Bladder microvascular endothelial cell (primary cell): ENCODE measurements at places on chromosomes 16 and 17. TPM values are rescaled to one million over a fixed set of nuclear protein-coding genes. Genes with fewer than 3 reads are reported as not detected.

SALL1 gene
- not detected in 2 replicates for total RNA-seq

CES5A gene
- total RNA-seq: not detected in 2 replicates

UNC45B gene
- total RNA-seq: under 0.01 TPM in 1 of 2 replicates, not detected in the other

NPTX1 gene
- 0.16 and 1.2 TPM in 2 replicates for total RNA-seq

KRT34 gene
- total RNA-seq: 0.44 and 0.49 TPM in 2 replicates

TP53TG3C gene
- total RNA-seq: not detected in 2 replicates

TBX6 gene
- total RNA-seq: 0.16 and 0.19 TPM in 2 replicates
